Left forelimb (tissue), 1 donor: ENCODE measurements at places on chromosomes 5 and 9.

DNA sequence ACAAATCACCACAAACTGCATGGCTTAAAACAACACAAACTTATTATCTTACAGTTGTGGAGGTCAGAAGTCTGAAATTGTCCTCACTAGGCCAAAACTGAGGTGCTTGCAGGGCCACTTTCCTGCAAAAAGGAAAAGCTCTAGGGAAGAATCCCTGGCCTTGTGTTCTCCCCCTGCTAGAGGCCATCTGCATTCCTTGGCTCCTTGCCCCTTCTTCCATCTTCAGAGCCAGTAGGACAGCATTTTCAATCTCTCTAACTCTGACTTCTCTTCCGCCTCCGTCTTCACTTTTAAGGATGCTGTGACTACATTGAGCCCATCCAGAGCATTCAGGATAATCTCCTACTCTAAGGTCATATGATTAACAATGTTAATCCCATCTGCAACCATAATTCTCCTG is 236.6 kb downstream of the CDK5RAP2 start:
- no peak for DNase-seq

GRCh38 chr5:143678148-143678905 is 133.6 kb upstream of the HMHB1 start:
- DNase-seq = no peak

DNA sequence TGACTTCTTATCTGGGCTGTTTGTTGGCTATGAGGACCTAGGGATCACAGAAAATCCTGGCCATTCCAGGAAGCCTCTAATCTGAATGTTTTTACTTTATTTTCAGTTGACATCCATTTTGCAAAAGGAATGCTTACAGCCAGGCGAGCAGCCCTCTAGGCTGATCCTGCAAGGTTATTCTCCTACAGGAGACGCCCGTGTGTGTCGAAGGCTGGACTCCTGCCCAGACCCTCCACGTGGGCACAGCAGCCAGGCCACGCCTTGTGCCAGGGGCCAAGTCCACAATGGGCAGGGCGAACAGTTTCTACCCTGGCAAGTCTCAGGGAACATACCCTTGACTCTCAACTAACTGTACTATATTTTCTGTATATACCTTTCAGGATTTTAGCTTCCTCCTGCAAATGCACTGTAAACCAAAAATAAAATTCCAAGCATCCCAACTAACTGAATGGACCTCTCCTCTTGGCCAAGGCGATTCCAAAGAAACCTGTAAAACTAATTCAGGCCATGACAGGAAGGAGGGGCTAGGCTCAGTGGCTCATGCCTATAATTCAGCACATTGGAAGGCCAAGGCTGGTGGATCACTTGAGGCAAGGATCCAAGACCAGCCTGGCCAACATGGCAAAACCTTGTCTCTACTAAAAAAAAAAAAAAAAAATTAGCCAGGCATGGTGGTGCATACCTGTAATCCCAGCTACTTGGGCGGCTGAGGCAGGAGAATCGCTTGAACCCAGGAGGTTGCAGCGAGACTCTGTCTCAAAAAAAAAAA is 5.7 kb downstream of the CMBL start:
- no peak for DNase-seq

GRCh38 chr5:113212244-113212920 is 222.4 kb downstream of the TSSK1B start:
- DNase-seq = no peak

GRCh38 chr9:128192601-128193371 is 1.4 kb upstream of the CIZ1 start:
- peak; percentile 85 for DNase-seq

DNA sequence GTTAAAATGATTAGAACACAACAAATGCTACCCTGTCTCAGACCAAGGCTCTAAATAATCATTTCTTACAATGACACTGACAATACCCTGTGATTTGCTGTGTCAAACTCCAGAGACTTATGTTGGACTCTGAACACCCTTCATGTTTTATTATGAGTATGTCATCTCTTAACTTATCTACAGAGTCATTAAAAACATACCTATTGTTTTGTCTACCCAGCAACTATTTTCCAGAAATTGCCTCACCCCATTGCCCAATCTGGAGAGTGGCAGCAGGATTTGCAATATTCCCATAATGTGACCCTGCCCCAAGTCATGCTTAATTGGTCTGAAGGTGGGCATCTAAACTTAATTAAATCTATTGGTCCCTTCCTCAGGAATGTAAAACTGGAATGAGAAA is 23.0 kb upstream of the KIF2A start:
- no peak for DNase-seq

DNA sequence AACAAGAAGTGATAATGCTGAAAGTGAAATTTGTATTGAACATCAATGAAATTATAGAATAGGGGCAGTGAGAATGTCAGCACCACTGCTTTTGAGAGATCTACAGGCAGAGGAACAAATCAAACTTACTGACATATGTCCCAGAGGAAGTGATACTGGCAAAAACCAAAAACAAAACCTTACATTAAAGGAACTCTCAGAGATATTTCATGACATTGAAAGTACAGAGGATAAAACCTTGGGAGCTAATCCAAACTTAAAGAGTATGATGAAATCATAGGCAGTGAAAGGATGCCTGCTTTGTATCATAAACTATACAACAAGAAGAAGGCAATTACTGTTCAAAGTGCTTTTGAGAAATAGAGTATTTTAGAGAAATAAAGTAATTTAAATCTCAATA is 90.4 kb upstream of the SV2C start:
- no peak for DNase-seq

DNA sequence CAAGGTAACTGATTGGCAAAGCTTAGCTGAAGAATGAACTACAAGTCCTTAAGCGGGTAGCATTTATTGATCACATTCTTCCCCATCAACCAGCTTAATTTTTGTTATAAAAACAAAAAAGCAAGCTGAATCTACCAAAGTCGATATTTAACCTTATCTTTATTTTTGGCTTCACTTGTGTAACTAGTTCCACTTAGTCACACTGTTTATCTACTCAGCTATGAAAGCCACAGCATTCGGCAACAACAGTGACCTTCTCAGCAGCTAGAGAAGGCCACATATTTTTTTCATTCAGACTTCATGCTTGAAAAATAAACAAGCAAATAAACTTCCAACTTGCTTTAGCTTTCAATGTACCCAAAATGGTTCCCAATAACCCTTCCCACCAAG is 69.4 kb downstream of the KLHL3 start:
- no peak for DNase-seq

DNA sequence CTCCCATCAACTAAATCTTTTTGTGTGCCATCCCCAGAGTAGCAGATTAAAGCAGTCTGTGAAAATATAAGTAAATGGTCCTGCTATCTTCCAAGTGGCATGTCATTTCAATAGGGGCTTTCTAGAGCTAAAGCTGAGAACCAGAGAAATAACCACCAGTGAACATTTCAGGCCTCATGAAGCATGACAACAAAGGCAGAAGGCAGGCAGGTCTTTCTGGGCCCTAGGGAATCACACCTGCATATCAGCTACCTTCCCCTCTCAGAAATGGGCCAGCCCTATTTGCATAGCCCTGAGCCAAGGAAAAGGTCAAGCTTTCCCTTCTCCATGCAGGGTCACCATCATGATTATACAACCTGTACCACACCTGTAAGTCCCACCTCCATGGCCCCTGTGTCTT is 205.3 kb downstream of the DEPDC1B start:
- DNase-seq = no peak

- DNase-seq = no peak
These were observed 17.2 kb downstream of the FAM163B start for GRCh38 chr9:133591985-133592384.

DNA sequence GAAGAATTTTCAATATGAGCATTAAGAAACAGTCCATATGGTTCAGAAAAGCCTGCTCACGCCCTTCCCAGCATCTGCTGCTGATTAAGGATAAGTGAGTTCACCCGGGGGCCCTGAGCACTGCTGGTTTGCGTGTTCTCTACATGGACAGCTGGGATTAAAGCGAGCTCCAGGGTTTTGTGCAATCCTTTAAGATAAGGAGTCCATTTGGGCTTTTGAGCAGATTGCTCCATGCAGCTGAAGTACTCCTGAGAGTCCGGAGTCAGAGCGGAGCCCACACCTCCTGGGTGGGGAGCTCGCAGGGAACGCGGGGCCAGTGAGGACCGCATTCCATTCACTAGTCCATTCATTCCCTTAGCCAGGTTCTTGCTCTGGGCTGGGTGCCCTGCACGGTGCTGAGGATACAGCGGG is 149.3 kb upstream of the COL5A1 start:
- peak; percentile 80 for DNase-seq

DNA sequence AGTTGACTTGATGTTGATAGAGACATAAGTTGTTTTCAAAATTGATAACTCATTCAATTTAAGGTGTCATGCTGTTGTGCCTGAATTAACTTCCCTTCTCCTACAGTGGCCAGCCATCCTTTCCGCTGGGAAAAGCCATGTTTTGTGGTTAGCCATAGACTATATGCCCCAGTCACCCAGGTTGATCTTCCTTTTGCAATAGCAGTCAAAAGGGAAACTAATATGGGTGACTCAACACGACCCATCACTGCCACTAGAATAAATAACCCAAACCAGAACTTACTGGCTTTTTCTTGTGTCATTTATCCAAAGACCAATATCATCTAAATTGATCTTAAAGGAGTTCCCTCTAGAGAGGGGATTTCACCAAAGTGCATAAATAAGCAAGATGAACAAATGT is 87.4 kb downstream of the PTCD2 start:
- no peak for DNase-seq

- DNase-seq = no peak
These were observed 804 bp upstream of the IL17B start for GRCh38 chr5:149379818-149380374.

GRCh38 chr5:124212934-124213333 is 533.5 kb downstream of the ZNF608 start:
- no peak for DNase-seq

- no peak for DNase-seq
These were observed 65.8 kb downstream of the ANKRD33B start for GRCh38 chr5:10629682-10630081.

DNA sequence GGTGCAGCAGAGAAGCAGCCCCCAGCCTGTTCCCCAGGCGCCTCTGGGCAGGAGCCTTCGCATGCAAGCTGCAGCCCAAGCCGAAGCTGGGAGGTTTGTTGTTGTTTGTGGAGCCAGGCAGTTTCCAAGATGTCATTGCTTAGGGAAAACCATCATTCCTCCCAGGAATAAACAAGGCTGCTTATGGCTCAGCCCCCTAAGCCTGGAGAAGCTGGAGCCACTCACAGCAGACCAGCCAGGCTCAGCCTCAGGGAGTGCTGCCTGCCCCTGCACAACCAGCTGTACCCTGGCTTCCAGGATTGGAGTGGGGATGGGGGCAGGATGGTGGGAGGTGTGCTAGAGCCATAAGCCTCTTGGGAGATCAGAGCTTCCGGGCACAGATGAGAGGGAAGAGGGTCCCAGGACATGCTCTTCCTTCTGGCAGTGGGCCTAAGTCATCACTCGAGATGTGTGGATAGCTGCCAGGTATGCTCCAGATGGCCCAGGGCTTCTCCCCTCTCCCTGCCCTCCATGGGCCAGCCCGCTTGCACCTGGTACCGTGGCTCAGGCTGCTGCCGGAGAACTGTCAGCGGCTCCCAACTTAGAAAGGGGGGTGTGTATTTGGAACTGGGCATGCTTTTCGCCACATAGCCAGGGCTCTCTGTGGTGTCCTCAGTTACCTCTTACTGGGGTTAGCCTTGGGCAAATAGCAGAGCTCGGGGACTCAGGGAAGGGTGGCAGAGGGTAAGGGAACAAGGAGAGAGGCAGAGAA is 105.2 kb downstream of the RGS3 start:
- DNase-seq = peak; percentile 71

GRCh38 chr5:55241746-55242145 is 8.3 kb upstream of the CCNO start:
- DNase-seq = no peak

DNA sequence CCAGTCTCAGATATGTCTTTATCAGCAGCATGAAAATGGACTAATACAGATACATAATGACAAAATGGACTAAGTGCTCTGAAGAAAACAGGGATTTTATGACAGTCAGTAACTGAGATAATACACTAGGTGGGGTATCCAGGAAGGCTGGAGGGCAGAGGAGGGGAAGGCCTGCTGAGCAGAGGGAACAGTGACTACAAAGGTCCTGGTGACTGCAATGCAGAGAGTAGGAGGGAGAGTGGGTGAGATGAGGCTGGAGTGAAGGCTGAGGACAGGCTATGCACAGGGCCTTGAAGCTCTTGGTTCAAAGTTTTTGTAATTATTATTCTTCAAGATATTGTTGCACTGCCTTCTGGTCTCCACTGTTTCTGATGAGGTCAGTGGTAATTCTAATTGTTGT is 4.9 kb downstream of the ACOT12 start:
- DNase-seq = no peak

- DNase-seq = no peak
These were observed 276.4 kb downstream of the NR2F1-AS1 start for GRCh38 chr5:93304456-93305250.

GRCh38 chr5:169980418-169981053 is at the start of gene INSYN2B:
Gene INSYN2B, minus strand, starts transcription at chr5:169980495. Its CDS starts 96,597 bp downstream, at chr5:169883898.
- peak; percentile 79 for DNase-seq

DNA sequence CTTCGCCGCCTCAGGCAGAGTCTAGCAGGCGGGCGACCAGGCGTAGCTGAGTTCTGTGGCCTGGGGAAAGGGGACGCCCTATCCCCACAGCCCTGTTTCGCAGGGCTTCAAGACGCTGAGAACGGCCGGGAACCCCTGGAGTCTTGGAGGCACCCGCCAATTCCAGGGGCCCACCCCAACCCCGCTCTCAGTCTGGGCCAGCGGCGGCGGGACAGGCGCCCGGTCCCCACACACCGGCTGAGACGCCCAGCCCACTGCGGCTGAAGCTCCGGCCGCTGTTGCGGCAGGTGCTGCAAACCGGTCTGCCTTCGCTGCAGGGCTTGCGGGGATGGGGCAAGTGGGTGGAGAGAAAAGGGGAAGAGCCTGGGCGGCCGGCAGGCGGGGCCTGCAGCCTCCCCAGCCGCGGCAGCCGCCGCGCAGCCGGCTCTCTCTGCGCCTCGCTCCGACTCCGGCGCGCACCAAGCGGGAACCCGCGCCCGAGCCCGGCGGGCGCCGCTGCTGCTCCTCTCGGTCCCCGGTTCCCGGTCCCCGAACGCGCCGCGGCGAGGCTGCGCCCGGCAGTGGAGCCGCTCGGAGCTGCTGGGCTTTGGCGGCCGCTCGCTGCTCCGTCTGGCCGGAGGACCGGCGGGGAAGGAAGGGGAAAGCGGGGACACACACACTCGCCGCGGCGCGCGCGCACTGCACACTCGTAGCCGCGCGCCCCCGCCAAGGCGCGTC is at the start of gene PIP5K1B:
TSS of gene PIP5K1B (plus strand) at position 427 of the 717 bp plus-strand sequence. CDS start 117,375 bp downstream, outside the sequence.
- DNase-seq = peak; percentile 77

DNA sequence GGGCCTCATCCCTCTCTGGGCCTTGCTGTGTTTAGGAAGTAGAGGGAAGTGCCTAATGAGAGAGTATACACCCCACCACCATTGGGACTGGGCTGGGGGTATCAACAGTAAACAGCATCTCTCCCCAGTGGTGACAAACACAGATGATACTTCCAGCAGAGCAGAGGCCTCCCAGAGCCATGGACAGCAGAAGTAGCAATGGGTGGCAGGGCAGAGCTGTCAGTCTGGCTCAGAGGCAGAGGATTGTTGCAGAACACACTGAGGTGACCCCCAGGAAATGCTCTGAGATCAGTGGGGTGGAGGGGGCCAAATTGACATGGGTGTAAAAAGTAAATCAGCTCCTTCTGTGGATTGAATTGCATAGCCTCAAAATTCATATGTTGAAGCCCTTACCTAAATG is 12.1 kb upstream of the P4HA2 start:
- DNase-seq = peak; percentile 42

GRCh38 chr5:87541033-87541432 is 128.3 kb upstream of the CCNH start:
- no peak for DNase-seq

- no peak for DNase-seq
These were observed 669 bp downstream of the IL13 start for GRCh38 chr5:132658381-132659302.
